ENCODE measurements at places on chromosomes 7 and 10.
A peak's percentile ranks its signal among the peaks of the same experiment; 100 is the strongest.

DNA sequence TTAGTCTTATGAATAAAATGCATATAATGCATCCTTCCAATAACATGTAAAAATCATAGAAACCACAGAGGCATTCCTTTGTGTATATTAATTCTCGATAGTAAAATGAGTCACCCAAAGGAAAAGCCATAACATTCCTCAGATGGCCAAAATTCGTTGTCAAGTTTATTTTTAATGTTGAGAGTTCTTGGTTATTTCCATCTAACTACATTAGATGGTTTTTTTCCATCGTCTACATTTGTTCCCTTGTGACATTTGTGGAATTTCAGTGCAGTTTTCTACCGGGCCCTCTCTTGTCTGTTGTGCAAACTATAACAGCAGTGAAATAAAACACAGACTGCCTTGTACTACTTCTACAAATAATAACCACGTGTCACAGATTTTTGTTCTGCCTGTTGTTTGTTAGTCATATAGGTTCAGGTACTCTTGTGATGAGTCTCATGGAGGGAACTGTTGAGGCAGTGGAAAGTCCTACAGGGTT lies 54.7 kb upstream of the CCAR1 start:
- DNase-seq = no peak

DNA sequence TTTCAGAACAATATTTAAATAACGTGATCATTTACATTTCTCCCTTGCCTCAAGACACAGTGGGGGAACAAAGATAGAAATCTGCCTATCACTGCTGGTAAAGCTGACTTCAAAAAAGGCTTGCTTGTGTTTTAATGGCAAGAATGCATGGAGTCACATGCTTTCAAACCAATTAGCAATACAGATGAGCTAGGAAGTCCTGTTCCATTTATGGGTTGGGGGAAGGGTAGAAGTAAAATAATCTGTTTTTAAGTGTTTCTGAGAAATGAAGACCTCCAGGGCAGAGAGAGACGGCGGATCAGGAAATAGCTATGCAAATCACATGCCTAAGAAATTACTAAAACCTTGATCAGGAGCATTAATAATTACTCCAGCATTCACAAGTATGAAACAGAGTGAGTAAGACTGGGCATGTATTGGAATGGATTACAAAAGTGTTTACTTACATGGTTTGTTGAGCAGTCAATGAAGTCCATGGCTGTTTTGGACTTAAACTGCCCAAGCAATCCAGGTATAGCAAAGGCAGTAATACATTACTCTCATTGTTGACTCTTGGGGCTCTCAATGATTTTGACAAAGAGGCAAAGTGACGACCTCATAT lies 142.0 kb downstream of the ARID5B start:
- DNase-seq = no peak

GRCh38 chr7:86248977-86249376 lies 394.7 kb upstream of the GRM3 start:
- DNase-seq = no peak

DNA sequence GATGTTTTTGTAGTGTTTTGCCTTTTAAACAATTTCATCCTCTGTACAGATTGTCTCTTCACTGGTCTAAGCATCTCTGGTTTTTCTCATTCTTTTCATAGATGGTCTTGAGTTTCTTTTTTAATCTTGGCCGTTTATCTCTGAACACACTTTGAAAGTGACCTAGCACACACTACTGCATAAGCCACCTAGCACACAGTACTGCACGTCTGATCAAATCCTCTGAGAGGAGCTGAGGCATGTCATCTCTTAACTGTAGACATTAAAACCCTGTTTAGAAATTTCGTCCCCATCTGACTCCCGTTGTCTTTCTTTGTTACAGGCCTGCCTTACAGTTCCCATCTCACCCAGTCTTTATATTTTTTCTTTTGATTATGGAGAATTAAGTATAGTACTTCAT lies 100.2 kb downstream of the MAPK8 start:
- no peak for DNase-seq

- DNase-seq = no peak
These were observed 147.1 kb downstream of the RNF216 start for GRCh38 chr7:5634107-5634950.

DNA sequence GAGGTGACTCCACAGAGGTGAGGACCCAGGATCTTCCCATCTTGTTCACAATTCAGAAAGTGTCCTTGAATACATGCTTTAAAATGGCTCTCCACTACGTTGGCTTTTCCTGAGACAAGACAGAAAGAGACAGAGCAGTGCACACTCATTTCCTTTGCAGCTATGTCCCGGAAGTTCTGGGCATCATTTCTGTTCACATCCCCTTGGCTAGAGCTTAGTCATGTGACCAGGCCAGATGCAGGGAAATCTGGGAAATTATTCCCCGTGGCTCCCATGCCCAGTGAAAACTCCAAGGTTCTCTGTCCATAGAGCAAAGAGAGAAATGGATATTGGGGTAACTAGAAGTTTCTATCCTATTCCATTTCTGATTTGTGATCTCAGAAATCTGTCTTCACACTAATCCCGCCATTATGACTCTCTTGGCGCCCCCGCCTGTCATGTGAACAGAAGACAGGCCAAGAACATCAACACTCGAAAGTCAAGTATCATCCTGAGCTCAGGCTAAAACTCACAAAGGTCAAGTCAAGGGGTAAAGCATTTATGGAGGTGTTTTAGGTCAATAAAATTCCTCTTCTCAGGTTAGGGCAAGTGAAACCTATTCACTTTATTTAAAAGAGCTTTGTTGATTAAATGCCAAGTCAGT lies 251.4 kb upstream of the HABP2 start:
- DNase-seq = no peak

- DNase-seq = no peak
These were observed 24.6 kb upstream of the MCU start for GRCh38 chr10:72667207-72667864.

- DNase-seq = no peak
These were observed 2.2 kb downstream of the ELAPOR2 start for GRCh38 chr7:87057210-87057609.

DNA sequence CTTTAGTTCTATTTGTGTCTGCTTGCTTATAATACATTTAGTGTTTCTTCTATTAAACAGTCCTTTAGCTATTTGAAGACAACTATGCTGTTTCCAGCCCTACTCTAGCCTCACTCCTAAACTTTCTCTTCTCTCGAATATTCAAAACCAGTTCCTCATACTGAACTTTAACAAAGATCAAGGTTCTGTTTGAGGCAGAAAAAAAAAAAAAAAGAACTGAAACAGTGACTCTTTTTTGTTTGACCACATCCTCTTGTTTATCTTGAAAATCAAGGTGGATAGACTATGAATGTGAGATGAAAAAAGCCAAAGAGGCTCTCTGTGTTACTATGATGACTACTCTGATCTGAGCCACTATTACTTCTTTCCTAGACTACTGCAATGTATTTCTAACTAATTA lies 154.3 kb downstream of the ZNF365 start:
- DNase-seq = peak; percentile 43

DNA sequence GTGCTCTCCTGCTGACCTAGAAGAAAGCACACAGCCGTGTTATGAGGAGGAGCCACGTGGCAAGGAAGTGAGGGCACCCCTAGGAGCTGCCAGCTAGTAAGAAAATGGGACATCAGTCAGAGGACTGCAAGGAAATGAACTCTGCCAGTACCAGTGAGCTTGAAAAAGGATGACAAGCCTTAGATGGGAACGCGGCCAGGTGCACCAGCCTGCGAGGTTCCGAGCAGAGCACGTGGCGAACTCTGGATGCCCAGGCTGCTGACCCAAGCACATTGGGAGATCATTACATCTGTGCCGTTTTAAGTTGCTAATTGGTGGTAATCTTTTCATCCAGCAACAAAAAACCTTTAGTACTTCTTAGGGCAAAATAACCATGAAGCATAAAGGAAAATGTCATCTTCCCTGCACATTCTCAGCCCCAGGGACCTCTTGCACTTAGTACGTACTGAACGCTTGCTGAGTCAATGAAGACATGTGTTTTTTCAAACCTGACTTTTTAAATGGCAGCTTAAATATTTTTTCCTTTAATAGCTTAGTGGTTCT lies 69.4 kb downstream of the AMZ1 start:
- DNase-seq = no peak

DNA sequence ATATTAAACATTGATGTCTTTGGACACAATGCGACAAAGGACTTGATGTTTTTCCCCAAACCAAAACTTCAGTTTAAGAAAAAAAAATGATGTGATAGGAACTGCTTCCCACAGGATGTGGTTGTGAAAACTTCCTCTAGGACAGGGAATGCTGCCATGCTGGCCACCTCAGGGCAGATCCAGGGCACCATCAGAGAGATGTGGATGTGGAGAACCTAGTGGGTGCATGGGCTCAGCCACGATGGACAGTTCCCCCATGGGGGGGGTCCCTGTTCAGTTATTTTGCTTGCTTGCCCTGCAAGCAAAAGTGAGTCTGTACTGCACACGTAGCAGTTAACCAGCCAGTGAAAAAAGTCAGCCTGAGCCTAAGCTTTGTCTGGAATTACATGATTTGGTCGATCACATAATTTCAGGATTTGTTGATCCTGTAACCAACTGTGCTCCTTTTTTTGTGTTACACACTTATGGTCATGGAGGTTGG lies 36.3 kb downstream of the LAMB4 start:
- DNase-seq = no peak

GRCh38 chr10:47458466-47459154 lies 25.3 kb downstream of the ANXA8 start:
- DNase-seq = no peak

DNA sequence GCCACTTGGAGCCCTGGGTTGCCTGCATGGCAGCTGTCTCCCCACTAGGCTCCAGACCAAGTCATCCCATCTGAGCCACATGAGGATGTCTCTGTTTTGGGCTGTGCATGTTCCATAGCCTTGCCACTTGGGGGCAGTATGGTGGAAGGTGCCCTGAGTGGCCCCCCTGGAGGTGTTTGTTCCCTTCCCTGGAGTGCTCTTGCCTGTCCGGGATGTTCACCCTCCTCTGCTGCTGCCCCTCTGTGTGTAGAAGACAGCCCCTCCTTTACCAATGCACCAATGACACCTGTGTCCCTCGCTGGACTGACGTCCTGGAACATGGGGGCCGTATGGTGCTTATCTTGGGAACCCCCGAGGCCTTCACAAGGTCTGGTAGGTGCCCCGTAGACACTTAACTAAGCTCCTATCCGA lies 100.2 kb downstream of the ACTR3B start:
- DNase-seq = no peak

- no peak for DNase-seq
These were observed 79.4 kb upstream of the FEZF1 start for GRCh38 chr7:122383934-122384333.

- DNase-seq = no peak
These were observed 3.5 kb downstream of the MGAM start for GRCh38 chr7:141999058-141999623.

DNA sequence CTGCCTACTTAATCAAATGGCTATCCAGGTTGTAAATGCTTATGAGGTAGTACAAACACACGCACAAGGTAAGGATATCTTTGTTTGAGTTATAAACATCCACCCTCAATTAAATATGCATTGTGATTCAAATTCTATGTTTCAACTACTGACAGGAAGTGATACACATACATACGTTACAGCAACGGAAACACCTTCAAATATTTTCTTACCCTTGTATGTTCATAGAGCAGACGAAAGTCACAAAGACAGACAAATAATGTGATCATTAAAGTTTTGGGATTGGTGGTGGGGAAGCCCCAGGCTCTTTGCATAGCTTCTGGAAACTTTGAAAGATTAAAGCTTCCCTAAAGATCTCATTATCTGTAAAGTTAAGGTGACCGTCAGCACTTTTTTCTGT lies 521.0 kb downstream of the PARD3 start:
- no peak for DNase-seq

DNA sequence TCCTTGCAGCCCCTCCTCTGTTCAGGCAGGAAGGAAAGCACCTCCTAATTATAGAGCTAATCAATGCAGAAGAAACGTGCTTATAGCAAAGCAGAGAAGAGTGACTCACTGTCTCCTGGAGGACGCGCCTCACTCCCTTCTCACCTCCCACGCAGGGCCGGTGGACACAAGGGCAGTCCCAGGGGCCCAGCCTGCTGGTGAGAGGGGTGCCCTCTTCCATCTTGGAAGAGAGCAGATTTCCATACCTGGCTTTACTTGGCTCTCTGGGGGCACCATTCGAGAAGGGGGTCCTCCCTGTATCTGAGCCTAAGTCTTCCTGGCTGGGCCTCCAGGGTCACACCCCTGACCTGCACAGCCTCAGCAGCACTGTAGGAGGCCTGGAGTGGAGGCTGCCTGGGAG lies 55.8 kb downstream of the RASGEF1A start:
- no peak for DNase-seq

GRCh38 chr10:9613338-9614075 lies 1404.2 kb upstream of the CELF2 start:
- no peak for DNase-seq

- no peak for DNase-seq
These were observed 94.1 kb upstream of the PCBD1 start for GRCh38 chr10:70982443-70982842.

DNA sequence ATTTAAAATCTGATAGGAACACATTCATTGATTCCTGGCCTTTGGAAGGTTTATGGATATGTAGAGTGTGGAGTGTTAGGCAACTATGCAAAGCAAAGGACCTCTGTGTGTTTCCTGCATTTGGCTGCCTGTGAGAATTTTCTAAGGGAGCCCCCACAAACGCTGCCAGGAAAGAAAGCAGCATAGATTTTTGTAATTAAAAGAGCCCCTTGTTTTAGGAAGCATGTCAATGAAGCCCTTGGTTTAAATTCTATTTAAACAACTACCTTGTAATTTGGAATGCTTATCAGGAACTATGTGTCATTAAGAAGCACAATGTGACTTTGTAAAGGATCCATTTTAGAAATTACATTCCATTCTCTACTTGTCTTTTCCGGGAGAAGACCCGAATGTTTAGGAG lies 742.5 kb downstream of the NXPH1 start:
- DNase-seq = no peak

GRCh38 chr7:41637049-41637448 lies 65.8 kb downstream of the INHBA start:
- DNase-seq = no peak

DNA sequence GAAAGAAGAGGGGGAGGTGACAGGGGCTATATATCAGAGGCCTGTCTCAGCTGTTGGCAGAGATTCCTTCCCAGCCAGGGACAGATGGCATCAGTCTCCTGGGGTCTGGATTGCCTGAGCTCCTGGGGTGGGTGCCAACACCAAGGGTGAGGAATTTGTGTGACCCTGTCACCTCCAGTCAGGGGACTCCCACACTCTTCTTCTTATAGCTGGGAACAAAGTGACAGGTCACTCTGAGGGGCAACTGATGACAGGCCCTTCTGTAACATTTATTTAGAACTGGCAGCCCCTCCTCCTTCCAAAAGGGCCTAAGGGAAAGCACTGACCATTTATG lies 53.7 kb upstream of the DUSP5 start:
- no peak for DNase-seq

DNA sequence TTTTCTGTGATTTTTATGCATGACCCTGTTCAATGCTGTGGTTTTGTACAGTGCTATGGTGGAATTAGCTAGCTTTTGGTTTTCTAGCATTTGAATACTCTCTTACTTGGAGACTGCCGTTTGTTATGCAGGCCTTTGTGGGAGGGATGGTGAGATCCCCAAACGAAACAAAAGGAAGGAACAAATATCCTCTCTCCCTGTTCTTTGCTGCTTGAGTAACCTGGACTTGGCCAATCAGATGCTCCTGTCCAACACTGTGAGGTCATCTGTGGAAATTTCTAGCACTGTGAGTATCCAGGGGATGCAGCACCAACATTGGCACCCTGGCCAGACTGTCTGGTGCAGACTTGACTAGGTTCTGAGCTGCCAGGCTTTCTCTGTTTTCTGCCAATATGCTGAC lies 314.4 kb downstream of the ANKRD30A start:
- no peak for DNase-seq

Measured in CD4-positive, alpha-beta T cell treated with Interleukin-6 at 100 ng/mL for 8 hours (primary cell).